ENCODE measurements at places on chromosomes 3 and 15.

GRCh38 chr15:60135961-60136360 is 131.8 kb downstream of the FOXB1 start:
- no peak for DNase-seq

- DNase-seq: no peak
These were observed 15.5 kb downstream of the GLDN start for GRCh38 chr15:51356983-51357382.

GRCh38 chr3:66317750-66318376 is 97.1 kb downstream of the SLC25A26 start:
- no peak for DNase-seq

- DNase-seq: no peak
These were observed 2.9 kb upstream of the CAV3 start for GRCh38 chr3:8730656-8731055.

GRCh38 chr3:125142940-125143339 is 69.6 kb downstream of the SLC12A8 start:
- no peak for DNase-seq

- DNase-seq: peak; percentile 63
These were observed 6.4 kb downstream of the CELSR3 start for GRCh38 chr3:48656061-48656840.

DNA sequence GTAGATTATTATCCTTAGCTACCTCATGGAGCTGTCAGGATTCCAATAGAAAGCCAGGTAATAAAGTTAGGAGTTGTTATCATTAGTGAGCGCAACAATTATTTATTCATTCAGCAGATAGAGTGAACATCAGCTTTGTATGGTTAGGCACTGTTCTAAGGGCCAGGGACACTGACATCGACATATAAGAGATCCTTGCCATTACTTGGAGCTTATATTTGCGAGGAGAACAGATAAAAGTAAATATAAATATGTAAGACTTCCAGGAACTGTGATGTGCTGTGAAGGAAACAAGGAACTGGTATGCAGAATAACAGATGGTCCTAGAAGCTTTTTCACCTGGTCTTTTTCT is 473 bp downstream of the LSM3 start:
- DNase-seq: no peak

DNA sequence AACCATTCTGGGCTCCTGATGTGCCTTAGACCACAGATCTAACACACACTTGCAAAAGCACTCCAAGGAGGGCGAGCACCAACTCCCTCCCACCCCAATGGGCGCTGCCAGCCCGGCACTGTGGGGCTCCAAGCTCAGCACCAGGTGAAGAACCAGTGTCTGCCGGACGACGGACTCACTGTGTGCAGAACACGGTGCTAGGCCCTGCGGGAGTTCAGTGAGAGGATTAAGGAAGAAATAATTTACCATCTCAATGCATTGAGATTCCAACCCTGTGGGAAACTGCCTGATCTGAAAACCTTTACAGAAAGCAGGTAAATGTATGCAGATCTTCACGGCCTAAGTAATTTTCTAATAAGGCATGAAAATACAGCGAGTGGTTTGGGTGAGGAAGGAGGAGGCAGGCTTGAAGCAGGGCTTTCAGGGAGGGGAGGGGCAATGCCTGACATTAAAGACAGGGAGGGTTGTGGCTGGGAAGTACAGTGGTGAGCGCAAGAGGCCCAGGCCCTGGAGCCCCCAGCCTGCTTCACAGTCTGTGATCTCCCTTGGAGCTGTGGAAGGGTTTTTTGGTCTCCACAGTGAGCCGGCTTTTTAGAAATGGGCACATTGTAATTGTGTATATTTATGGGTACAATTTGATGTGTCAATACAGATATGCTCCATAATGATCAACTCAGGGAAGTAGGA is 35.6 kb upstream of the CHRNB4 start:
- no peak for DNase-seq

- DNase-seq: no peak
These were observed 3.3 kb upstream of the ITPKA start for GRCh38 chr15:41490355-41490754.

DNA sequence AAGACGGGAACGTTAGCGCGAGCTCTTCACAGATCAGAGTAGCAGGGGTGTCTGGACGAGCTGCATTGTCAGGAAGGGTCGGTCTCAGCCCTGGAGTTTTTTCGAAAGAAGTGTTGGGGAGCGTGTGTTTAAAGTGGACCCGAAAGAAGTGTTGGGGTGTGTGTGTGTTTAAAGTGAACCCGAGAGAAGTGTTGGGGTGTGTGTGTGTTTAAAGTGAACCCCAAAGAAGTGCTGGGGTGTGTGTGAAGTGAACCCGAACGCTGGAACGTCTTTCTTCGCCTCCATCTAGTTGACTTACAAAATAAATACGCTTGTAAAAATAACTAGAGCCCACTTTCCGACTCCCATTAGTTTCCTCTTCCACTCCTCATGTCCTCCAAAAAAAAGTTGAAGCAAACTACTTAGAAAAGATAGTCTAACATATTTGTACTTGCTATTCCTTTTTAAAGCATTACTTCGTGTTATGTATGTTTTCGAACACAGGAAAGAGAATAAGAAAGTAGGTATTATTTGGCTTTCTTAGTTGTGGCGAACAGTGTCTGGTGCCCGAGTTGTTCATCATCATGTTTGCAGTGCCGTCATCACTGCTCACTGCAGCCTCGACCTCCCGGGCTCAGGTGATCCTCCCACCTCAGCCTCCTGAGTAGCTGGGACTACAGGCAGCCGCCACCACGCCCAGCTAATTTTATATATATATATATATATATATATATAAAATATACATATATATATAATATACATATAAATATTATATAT is 1.0 kb downstream of the LRCH3 start:
- DNase-seq: no peak

- DNase-seq: no peak
These were observed 7.7 kb upstream of the ONECUT1 start for GRCh38 chr15:52797625-52798501.

- no peak for DNase-seq
These were observed 12.6 kb downstream of the IGDCC3 start for GRCh38 chr15:65365229-65365628.

DNA sequence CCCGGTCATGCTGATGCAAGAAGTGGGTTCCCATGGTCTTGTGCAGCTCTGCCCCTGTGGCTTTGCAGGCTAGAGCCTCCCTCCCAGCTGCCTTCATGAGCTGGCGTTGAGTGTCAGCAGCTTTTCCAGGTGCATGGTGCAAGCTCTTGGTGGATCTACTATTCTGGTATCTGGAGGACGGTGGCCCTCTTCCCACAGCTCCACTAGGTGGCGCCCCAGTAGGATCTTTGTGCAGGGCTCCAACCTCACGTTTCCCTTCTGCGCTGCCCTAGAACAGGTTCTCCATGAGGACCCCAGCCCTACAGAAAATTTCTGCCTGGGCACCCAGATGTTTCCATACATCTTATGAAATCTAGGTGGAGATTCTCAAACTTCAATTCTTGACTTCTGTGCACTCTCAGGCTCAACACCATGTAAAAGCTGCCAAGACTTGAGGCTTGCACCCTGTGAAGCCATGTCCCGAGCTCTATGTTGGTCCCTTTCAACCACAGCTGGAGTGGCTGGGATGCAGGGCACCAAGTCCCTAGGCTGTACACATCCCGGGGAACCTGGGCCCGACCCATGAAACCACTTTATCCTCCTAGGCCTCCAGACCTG is 238.4 kb upstream of the MDFIC2 start:
- peak; percentile 61 for DNase-seq

GRCh38 chr3:102174312-102174712 is 260.5 kb upstream of the ZPLD1 start:
- DNase-seq: no peak

DNA sequence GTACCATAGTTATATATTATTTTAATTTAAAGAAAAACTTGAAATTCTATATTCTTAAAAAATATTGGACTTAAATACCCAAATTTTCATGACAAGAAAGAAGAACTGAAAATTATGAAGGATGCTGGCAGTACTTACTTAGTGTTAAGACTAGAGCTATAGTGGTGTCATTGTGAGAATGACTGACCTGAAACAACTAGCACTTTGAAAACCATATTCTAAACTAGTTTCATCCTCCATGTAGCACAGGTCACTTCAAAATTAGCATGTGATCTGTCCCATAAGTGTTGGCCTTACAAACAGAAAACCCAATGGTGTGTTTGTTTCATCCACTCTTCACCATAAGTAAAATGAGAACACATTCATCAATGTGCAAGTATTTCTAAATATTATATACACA is 208.6 kb downstream of the ZIC4 start:
- DNase-seq: no peak

DNA sequence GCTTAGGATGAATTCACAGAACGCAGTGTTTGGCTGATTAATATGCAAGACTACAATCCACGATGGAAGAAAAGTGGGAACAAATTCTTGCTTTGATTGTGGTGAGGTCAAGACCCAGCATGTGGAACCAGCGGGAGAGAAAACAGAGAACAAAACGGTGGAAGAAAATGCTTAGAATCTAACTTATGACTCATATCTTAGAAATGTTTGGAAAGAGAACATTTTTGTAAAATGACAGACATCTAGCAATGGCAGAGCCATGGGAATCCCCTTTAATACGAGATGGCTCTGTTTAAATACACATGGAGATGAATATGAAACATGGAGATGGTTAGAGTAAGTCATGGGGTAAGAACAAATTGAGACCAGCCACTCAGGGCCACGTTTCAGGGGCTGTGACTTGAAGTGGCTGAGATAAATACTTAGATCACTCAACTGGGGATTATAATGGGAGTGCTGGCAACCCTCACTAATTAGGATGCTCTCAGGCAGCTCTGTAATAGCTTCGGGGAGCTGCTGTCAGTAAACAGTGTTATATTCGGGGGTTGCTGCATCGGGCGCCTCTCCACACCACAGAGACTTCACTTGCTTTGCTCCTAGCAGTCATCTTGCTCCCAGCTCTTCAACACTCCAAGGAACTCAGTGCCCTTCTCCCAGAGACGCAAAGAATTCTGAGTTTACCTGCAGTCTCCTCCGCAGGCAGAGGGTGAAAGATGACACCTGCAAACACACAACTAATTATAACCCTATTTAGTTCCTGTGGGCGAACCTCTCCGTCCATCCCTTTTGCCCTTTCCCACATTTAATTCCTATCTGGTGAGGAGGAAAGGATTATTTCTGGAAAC is 68.0 kb upstream of the ONECUT1 start:
- DNase-seq: no peak

DNA sequence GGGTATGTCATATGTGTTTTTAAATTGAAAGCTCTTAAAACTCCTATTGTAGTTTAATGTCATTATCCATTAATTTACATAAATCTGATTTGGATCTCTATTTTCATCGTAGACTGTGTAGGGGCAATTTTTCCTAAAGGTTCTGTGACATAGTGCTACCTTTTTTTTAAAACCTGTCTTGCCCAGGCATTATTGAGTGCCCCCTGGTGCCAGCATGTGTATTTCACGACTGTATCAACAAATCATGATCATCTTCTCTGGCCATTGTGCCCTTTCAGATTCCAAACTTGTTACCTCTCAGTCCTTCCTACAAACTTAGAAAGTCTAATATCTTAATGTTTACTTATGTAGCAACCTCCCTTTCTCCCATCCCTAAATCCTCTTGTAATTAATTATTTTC is 97.2 kb upstream of the FLNB start:
- no peak for DNase-seq

DNA sequence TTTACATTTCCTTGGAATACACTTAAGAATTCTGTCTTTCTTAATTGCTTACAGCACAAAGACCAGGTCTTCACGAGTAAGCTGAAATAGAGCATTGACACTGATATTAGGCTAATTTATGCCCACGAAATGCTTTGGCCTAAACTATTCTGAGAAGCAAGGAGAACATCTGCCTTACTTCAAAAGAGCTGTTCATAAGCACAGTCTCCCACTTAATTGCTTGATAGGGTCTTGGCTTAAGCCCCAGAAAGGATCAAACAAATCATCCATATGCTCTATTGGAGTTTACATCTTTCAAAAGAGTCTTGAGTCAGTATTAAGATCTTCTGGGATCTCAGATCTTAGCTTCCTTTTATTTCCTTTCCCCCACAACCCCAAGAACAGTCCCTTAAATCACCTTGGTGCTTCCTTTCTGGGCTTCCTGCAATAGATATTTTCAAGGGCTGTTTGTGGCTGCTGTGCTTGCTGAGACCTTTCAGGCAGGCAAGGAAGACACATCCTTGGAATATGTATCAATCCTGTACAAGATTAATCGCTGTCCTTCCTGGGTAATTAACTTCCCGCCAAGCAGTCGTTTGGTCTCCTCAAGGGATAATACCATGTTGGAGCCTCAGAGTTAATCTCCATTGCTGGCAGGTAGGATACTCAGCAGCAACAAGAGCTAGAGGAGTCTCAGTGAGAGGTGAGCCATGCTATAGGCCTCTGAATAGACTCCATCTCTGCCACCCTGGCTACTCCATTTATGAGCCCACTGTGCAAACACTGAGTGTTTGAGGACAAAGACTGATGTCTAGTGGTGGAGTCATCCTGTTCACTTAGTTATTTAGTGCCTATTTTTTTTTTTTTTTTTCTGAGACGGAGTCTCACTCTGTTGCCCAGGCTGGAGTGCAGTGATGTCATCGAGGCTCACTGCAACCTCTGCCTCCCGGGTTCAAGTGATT is 37.1 kb downstream of the TMEM158 start:
- no peak for DNase-seq

DNA sequence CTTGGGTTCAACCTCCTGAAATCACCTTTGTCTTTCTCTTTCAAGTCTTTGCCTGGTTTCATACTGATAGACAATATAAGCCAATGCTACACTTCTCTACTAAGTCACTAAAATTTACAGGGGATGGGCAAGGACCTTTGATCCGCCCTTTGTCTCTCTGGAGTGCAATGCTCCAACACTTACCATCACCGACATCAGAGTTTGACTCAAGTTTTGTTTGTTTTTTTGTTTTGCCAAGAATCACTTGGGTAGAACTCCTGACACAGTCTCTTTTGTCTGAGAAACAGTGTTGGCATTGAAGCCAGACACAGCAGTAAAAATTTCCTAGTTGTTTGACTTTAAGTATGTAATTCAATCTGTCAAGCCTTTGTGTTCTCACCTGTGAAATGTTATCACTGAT is 29.3 kb downstream of the NFKBIZ start:
- no peak for DNase-seq

DNA sequence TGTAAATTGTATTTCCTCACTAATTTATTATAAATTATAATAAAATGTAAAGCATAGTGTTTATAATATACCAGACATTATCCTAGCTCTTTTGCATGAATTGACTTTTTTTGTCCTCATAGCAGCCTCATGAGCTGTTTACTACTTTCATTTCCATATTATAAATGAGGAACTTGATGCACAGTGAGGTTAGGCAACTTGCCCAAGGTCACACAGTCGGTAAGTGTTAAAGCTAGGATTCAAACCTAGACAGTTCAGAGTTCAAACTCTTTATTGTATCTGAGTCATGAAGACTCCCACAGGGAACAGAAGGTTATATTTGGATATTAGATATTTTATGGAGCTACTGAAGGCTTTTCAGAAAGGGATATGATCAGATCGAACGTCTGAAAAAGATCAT is 322.2 kb upstream of the SATB1 start:
- no peak for DNase-seq

GRCh38 chr3:100299016-100299415 is 35.5 kb upstream of the NIT2 start:
- no peak for DNase-seq
